ENCODE measurements at places on chromosomes 7 and 10.

GRCh38 chr7:136290351-136290750 is 313.2 kb upstream of the MTPN start:
- DNase-seq, result no peak

- no peak for DNase-seq
Observed at GRCh38 chr7:76133164-76133775, 68.4 kb upstream of the SRRM3 start.

DNA sequence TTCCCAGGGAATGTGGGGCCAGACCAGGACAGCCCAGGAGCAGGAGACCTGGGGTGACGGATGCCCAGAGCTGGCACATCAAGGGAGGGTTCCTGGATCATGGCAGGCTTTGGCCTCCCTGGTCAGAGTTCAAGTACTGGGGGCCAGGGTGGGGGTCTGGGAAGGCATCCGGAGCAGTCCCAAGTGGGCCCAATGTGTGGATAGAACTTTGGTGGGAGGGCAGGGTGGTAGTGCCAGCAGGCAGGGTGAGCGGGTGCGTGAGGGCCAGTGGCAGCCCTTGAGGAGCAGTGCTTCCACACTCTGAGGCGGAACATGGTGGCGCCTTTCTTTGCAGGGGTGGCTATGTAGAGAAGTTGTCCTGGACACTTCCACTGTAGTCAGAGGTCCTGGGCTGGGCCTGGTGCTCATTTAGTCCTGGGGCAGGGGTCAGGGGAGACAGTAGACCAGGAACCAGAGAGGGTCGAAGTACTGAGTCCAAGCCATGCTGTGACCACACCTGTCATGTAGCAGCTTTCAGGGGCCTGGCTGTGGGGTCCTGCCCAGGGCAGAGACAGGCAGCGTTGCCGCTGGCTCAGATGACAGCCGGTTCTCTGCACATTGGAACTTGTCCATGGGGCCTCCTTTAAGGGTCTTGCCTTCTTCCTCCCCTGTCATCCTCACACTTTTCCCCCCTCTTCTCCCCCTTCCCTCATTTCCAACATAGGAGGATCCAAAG is 22.2 kb upstream of the CSGALNACT2 start:
- no peak for DNase-seq

- DNase-seq, result no peak
Observed at GRCh38 chr10:116606061-116606483, 14.7 kb upstream of the PNLIPRP2 start.

GRCh38 chr7:151341357-151342101 is at the start of gene NUB1:
Gene NUB1, plus strand, starts transcription at chr7:151341812. Its CDS starts 3,538 bp downstream, at chr7:151345350.
- DNase-seq, result no peak

- DNase-seq, result no peak
Observed at GRCh38 chr7:106823631-106824030, 41.5 kb upstream of the PIK3CG start.

GRCh38 chr10:120112809-120113208 is 220.3 kb downstream of the SEC23IP start:
- DNase-seq, result no peak

DNA sequence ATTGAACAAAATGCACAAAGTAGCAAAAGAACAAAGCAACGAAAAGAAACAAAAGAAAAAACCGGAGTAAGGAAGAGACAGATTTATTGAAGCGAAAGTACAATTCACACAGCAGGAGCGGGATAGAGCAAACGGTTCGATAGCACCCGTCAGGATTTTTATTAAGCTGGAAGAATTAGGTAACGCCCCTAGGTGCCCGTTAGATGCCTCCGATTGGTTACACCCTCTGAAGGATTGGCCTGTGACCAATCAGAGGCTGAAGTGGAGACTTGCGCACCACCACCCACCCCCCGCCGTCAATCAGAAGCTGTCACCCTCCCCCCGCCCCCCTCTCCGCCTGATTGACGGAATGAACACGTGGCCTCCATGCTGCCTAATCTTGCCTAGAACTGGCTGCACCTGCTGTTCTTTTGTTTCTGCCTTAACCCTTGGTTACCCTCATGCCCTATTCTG is 16.8 kb downstream of the OCM2 start:
- no peak for DNase-seq

GRCh38 chr10:31759124-31759798 is 169.4 kb downstream of the ARHGAP12 start:
- no peak for DNase-seq

GRCh38 chr10:24944512-24945255 is 7.7 kb downstream of the PRTFDC1 start:
- peak; percentile 81 for DNase-seq

GRCh38 chr7:12965767-12966166 is 278.3 kb downstream of the ARL4A start:
- DNase-seq, result no peak

- DNase-seq, result no peak
Observed at GRCh38 chr10:63204667-63205391, 71.7 kb downstream of the NRBF2 start.

- no peak for DNase-seq
Observed at GRCh38 chr7:37508118-37508517, 59.5 kb upstream of the ELMO1 start.

DNA sequence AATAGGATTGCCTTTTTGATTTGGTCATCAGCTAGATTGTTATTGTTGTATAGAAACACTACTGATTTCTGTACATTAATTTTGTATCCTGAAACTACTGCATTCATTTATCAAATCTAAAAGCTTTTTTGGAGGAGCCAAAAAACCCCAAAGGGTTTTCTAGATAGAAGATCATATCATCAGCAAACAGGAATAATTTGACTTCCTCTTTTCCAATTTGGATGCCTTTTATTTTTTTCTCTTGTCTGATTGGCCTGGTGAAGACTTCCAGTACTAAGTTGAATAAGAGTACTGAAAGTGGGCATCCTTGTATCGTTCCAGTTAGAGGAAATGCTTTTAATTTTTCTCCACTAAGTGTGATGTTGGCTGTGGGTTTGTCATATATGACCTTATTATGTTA is 10.6 kb upstream of the ENTPD7 start:
- DNase-seq, result no peak

- no peak for DNase-seq
Observed at GRCh38 chr7:107687656-107688055, 27.0 kb downstream of the SLC26A4 start.

DNA sequence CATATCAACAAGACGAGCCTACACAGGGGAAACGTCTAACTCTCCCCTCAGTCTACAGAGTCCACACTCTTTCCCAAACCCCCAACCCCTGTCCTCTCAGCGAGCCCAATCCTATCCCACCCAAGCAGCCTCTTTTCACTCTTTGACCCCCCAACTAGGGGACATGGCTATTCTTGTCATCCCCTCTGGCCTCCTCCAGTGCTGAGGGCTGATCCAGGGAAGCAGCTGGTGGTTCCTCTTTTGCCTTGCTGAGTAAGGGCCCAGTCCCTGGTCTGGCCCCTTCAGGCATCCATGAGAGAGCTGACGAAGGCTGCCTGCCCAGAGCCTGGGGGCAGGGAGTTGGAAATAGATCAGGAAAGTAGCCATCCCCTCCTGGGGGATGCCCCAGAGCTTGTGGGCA is 6.4 kb downstream of the NOBOX start:
- DNase-seq, result no peak

DNA sequence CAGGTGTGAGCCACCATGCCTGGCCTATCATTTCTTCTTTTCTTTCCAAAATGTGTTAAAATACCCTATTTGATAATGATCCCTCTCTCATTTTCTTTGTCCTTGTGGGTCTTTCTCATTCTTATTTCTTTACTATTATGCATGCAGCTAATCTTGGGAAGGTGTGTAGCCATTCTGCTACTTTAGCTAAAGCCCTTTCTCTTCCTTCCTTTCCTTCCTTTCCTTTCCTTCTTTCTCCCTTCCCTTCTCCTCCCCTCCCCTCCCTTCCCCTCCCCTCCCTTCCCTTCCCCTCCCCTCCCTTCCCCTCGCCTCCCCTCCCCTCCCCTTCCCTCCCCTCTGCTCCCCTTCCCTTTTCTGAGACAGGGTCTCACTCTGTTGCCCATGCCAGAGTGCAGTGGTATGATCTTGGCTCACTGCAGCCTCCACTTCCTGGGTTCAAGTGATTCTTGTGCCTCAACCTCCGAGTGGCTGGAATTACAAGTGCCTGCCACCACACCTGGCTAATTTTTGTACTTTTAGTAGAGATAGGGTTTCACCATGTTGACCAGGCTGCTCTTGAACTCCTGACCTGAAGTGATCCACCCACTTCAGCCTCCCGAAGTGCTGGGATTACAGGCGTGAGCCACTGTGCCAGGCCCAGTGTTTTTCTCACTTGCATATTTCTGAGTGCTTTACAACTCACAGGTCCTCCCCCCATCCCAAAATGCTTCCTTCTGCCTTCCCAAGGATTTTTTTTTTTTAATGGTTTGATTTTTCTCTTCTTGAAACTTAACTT is 42.3 kb downstream of the HIP1 start:
- DNase-seq, result no peak

- DNase-seq, result no peak
Observed at GRCh38 chr7:41148521-41148951, 554.4 kb downstream of the INHBA start.

DNA sequence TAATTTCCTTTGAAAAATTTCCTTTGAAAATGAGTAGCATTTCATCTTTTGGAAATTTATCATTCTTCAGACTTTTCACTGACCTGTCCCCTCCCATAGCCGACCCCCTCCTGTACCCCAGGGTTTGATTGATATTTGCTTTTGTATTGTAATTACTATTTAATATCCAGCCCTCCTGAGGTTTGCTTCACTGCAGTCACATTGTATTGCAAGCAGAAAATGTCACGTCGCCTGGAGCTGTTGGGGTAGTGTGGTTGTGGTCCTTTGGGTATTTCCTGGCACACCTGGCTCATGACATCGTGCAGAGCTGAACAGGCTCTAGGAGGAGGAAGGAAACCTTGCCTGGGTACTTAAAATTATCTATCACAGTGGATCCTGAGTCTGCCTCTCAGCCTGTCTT is 116.1 kb downstream of the INSYN2A start:
- no peak for DNase-seq

DNA sequence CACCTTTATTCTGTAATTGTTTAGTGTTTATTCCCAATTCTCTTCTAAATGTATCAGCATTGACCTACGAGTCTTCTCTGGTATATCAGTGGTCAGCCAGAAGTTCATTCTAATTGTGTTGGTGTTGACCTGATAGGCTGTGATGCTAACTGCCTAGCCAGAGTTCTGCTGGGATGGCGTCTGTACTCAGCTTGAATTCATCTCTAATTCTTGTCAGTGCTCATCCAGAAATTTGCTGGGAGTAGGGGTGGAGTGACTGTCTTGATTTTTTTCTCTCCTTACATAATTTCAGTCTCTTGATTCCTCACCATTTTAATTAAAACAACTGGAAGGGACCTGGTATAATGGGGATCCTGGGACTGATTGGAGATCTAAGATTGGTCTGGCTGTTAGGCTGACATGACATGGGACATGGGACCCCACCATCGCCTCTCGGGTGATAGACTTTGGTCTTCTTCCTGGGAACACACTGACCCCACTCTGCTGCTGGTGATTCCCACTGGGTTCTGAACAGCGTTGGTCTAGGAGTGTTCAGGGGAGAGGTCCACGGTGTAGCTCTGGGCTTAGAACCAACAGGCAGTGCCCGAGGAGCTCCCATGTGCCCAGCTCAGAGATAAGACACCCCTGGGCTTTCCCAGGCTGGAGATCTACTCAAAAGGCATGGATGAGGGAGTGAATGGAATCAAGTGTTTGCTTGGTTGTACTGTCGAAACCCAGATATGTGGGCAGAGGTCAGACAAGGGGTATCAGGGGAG is 3.8 kb downstream of the NEURL1 start:
- no peak for DNase-seq

GRCh38 chr7:18228686-18229085 is 201.0 kb upstream of the PRPS1L1 start:
- DNase-seq, result no peak

GRCh38 chr10:27893358-27893954 is 105.4 kb downstream of the ODAD2 start:
- DNase-seq, result peak; percentile 86

DNA sequence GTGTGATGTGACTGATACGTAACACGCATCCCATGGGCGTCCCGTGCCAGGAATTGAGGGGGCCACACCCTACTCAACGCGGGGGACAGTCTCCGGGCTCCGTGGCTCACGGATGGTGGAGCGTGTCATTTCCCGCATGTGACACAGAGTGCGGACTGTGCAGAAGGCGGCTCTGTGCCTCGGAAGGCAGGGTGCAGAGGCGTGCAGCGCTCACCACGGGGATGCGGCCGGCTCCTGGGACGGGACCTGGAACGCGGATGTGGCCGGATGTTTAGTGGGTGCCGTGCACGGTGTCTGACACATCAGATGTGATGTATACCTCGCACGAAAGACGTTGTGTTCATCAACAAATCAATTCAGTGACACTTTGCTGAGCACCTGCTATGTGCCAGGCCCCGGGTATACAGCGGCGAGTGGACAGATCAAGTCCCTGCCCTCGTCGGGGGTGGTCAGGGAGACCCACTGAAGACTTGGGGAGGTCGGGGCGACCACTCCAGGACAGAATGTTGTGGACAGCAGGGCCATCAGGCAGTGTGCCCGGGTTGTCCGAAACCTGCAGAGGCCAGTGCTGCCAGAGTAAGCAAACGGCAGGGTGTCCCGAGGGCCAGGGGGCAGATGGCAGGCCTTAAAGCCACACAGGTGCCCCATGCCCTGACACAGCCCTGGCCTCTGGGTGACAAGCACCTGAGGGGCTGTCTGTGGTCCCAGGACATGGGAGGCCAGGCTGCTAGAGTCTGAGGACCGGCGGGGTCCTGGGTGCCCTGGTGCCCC is 38.1 kb downstream of the MICALL2 start:
- no peak for DNase-seq

DNA sequence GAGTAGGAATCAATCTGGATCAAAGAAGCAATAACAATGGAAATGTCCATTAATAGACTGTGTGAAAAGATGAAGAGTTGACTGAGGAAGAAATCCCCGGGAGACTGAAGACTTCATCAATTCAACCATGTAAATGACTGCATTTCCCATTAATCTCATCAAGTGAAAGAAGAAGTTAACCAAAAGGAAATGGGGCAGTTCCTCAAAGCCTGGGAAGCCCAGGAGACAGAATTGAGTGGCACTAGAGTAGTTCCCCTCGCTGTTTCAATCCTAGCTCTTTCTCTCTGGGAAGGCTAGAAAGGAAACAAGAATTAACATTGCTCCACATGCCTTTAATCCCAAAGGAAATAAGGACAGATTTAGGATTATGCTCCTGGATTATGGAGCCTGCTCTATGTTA is 4.8 kb upstream of the OR6V1 start:
- DNase-seq, result no peak

DNA sequence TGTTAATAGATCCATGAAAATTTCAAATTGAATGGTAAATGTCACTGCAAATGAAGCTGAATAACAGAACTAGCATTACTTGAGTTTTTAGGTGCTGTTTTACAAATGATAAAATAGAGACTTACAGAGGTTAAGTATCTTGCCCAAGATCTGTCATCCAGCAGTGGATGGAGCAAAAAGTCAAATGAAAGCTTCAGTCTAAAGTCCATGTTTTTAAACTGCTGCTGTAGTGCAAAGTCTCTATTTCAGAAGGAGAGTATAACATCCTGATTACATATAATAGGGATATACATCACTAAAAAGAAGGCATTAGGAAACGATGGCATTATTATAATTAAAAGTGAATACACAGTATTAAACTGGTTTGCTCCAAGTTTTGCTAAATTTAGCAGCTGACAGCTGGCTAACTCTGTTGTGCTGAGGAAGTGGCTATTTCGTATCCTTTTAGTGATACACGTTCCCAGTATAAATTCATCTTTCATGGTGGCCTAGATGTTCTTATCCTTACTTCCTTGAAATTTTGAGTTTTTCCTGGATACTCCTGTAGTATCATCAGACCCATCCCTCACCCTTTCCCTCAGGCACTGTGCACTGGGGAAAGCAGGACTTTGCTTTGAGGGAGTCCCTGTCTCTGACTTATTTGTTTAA is 603.2 kb downstream of the MAGI2 start:
- no peak for DNase-seq

GRCh38 chr10:104274762-104275721 is 6.1 kb downstream of the GSTO2 start:
- DNase-seq, result no peak
